T-cell (primary cell): ENCODE measurements at places on chromosomes 13 and 19. TPM values are rescaled to one million over a fixed set of nuclear protein-coding genes. Genes with fewer than 3 reads are reported as not detected.

The NCAN gene
- total RNA-seq = not detected

The SHISA2 gene
- 0.47 TPM for total RNA-seq

- no peak for DNase-seq
Measured at GRCh38 chr19:8881512-8881911, 49.3 kb downstream of the MBD3L1 start.

GRCh38 chr19:1063030-1063908 lies 3.7 kb upstream of the ARHGAP45 start:
- peak; percentile 61 for DNase-seq

GRCh38 chr13:83150616-83151307 lies 731.5 kb downstream of the SLITRK1 start:
- no peak for DNase-seq

GRCh38 chr13:110129539-110130186 lies 177.3 kb downstream of the COL4A1 start:
- no peak for DNase-seq

DNA sequence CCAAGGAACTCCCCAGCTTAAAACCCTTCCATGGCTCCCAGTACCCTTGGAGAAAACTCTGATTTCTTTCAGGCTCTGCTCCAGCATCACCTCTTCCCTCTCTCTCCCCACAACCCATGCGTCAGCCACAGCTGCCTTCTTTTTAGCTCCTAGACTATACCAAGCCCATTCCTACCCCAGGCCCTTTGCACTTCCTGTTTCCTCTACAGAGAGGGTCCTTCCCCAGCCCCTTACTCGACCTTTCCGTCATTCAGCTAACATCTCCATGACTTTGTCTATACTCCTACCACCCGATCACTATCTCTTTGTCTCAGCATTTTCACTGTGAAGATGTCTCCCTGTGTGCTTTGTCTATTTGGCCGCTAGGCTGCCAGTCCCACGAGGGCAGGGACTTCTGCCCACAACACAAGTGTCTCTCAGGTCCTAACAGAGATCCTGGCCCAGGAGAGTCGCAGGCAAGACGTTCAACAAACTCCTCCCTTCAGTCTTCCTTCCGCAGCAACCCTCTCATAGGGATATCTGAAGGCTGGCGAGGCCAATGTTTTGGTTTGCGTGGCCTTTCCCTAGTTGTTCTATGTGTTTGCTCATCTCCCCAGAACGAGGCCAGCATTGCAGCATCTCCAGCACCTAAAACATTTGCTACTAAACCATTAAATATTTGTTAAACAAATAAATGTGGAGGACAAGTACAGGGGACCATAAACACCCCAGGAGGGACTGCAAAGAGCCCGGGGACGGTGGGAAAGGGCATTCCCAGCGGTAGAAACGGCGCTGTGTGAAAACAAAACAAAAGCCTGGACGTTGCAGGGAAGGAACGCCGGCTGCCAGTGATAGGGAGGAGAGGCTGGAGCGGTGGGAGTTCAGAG lies 816 bp downstream of the CCNP start:
- DNase-seq = no peak

- DNase-seq = no peak
Measured at GRCh38 chr13:77339408-77339807, 12.5 kb upstream of the MYCBP2 start.

DNA sequence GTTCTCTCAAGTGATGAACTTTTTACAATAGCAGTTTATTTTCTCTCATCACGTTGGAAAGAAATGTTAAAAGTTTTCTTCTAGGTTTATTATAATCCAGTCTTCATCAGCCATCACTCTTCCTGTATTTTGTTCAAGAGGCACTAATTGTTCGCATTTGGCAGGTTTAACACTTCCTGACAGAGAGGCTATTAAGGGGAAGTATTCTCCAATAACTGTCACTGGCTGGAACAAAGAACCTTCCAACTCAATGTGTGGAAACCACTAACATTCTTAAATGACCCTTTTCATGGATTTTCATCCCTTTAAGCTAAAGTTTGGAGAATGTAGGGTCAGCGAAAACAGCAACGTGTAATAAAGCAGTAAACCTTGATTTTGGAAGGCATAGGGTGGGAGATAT lies 145.1 kb downstream of the PCCA start:
- no peak for DNase-seq

DNA sequence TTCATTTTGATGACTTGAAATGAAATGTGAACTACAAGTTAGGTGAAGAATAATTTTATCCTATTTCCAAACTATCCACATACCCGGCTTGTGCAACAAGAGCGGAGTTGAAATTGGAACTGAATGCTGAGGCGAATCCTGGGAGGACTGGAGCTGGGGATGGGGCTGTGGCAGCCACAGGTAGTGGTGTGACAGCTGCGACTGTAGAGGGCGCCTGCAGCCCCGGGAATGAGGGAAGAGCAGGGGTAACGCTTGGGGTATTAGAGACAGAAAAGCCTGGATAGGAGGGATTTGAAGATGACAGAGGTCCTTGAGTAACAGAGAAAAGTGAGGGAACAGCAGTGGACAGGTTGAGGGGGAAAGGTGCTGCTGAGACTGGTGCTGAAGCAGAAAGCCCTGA lies 22.0 kb upstream of the STOML3 start:
- DNase-seq = no peak

DNA sequence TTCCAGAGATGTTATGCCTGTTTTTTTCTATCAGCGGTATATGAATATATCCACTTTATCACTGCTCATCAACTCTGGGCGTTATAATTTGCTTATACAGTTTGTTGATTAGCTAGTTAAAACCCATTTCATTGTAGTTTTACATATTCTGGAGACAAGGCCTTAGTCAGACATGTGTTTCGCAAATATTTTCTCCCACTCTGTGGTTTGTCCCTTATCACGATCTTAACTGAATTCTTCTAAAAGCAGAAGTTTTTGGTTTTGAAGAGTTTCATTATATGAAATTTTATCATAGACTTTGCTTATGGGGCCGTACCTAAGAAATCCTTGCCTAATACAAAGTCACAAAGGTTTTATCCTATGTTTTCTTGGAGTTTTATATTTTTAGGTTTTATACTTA lies 84.6 kb downstream of the FRY start:
- no peak for DNase-seq

DNA sequence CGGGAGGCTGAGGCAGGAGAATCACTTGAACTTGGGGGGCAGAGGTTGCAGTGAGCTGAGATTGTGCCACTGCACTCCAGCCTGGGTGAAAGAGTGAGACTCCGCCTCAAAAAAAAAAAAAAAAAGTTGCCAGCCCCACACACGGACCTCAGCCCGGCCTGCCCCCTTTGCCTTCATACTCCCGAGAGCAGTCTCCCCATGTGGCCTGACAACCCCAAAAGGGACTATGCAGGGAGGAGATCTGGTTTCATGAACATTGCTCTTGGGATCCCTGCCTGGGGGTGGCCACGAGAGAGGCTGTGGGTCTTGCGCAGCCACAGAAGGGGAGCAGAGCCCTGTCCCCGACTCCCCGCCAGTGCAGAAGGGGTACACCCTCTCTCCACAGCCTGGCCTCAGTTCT lies 30.9 kb upstream of the ADGRE5 start:
- DNase-seq = no peak
